ENCODE measurements at places on chromosomes 16 and 17. TPM values are rescaled to one million over a fixed set of nuclear protein-coding genes. Genes with fewer than 3 reads are reported as not detected.

DNA sequence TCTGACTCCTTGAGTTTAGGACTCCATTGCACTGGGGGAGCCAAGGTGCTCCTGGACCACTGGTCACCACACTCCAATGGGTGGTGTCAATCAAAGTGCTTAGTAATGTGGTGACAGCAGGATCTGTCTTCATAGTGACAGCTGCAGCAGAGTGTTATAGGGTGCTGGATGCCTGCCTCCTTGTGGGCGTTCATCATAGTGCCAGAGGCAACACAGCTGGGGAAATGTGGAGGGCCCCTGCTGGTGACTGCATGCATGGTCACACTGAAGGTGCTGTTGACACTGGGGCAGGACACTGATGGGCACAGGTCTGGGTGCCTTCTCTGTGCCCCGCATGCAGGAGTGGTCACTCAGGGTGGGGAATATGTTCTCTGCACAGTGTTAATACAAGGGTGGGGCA lies 177.5 kb upstream of the CDH8 start:
- H3K4me1 ChIP-seq, result no peaks in the 10 kb centered on the region
- no peak overlapping the region for H3K27ac ChIP-seq
- no peak overlapping the region for H3K4me3 ChIP-seq
- no peaks in the 10 kb centered on the region for H3K27me3 ChIP-seq
- H3K36me3 ChIP-seq, result no peaks in the 10 kb centered on the region
- no peak for DNase-seq

DNA sequence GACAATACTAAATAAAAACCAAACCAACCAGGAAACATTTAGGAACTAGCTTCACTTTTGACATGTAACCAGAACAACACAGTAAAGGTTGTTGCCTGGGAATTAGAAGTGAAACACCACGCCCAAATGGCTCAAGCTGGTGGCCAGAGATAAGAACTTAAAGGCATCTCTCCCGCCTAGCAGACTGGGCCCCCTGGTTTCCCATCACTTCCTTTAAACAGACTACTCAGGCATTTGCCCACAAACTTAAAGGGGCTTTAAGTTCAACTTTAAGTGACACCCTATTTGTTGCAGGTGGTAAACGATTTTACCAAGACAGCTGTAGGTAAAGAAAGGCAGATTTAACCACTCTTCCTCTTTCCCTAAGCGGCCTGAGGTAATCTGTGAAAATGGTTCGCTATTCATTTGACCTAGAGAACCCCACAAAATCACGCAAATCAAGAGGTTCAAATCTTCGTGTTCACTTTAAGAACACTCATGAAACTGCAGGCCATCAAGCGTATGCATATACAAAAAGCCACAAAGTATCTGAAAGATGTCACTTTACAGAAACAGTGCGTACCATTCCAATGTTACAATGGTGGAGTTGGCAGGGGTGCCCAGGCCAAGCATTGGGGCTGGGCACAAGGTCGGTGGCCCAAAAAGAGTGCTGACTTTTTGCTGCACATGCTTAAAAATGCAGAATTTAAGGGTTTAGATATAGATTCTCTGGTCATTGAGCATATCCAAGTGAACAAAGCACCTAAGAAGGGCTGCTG lies 40.8 kb upstream of the BPTF start:
- no peak overlapping the region for H3K4me3 ChIP-seq
- no peaks in the 10 kb centered on the region for H3K36me3 ChIP-seq
- no peaks in the 10 kb centered on the region for H3K4me1 ChIP-seq
- no peak for DNase-seq

DNA sequence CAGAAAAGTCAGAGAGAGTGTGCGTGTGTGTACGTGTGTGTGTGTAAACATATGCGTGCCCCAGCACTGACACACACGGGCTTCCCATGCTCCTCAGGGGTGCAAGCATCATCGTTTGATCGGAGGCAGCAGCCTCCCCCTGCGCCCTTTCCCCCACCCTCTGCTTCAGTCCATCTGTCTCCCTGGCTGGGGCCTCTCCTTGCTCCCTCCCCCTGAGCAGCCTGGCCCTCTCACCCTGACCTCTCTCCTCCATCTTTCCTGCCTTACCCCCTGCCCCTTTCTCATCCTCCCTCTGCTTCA lies 4.4 kb downstream of the STX1B start:
- H3K4me3 ChIP-seq, result no peak overlapping the region
- H3K36me3 ChIP-seq, result no peaks in the 10 kb centered on the region
- H3K4me1 ChIP-seq, result peaks cover 4% of the 10 kb centered on the region
- no peak overlapping the region for H3K27ac ChIP-seq
- DNase-seq, result no peak

DNA sequence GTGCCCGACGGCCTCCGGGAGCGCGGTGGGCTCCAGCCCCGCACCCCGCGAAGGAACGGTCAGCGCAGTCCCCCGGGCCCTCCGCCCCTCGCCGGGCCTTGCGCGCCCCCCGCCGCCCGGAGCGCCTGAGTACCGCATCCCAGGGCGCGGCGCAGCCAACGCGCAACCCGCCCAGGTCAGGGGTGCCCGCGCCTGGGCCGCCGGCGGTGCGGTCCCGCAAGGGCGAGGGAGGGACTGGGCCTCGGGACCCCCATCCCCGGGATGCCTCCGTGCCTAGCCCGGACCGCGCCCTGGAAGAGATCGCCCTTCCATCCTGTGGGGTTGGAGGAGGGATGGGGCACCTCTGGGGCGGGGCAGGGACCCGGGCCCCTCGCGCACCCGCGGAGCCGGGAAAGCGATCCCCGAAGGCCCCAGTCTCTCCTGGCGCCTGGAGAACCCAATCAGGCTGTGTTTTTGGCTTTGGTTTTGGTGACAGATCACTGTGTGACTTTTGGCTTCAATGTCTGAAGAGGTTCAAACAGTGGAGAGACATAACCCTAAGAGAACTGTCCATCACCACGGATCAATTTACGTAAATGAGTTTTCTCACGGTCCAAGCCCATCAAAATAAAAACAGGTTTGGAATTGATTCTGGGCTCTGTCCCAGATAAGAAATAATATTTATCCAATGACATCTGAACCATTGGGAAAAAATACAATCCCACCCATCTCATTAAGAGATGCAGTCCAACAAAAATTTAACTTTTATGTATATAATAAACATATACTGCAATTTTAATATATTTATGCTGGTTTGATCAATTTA lies 17.8 kb downstream of the ENPP7 start:
- H3K4me1 ChIP-seq, result peaks cover 17% of the 10 kb centered on the region
- peaks cover 19% of the 10 kb centered on the region for H3K27me3 ChIP-seq
- no peak for DNase-seq
- no peak overlapping the region for H3K4me3 ChIP-seq
- no peaks in the 10 kb centered on the region for H3K36me3 ChIP-seq

- H3K36me3 ChIP-seq, result peaks cover 4% of the 10 kb centered on the region
- H3K27me3 ChIP-seq, result no peaks in the 10 kb centered on the region
- DNase-seq, result no peak
- H3K27ac ChIP-seq, result no peak overlapping the region
Observed at GRCh38 chr17:40548982-40549685, 16.1 kb downstream of the CCR7 start.

The IGSF6 gene
- total RNA-seq, result 0.58 TPM

The HOXB5 gene
- total RNA-seq, result not detected

The EMP2 gene
- total RNA-seq, result not detected

The SLFN13 gene
- total RNA-seq, result 24.4 TPM
